ENCODE measurements at places on chromosomes 5 and 9. TPM values are rescaled to one million over a fixed set of nuclear protein-coding genes. Genes with fewer than 3 reads are reported as not detected.

The RANBP17 gene
- total RNA-seq, result 8.0 TPM

The IL17B gene
- 0.38 TPM for total RNA-seq

The ZFP2 gene
- total RNA-seq, result 1.1 TPM

The RABGAP1 gene
- total RNA-seq, result 5.7 TPM

The NNT gene
- total RNA-seq, result 50.7 TPM

The ANKRD34B gene
- total RNA-seq, result 1.5 TPM

The NR2F1-AS1 gene
- total RNA-seq, result 6.5 TPM

The C6 gene
- not detected for total RNA-seq

The DAPK1 gene
- 71.0 TPM for total RNA-seq

The TMEM215 gene
- total RNA-seq, result not detected
